ENCODE measurements at places on chromosomes 2 and 18. TPM values are rescaled to one million over a fixed set of nuclear protein-coding genes. Genes with fewer than 3 reads are reported as not detected.

Gene FBXO36
- total RNA-seq: 3.8 TPM

Gene SLC4A5
- total RNA-seq: 0.14 TPM

Gene POTEI
- total RNA-seq: under 0.01 TPM

Gene GYPC
- total RNA-seq: 125 TPM

Gene SLC9A4
- under 0.01 TPM for total RNA-seq

Gene CASP10
- total RNA-seq: 6.4 TPM

Gene FOXD4L1
- total RNA-seq: 0.09 TPM

Gene ZBTB7C
- total RNA-seq: under 0.01 TPM

Gene TEX44
- total RNA-seq: not detected

Gene EPHA4
- 26.7 TPM for total RNA-seq

Gene LOXL3
- total RNA-seq: 57.5 TPM

Gene DTNA
- 11.7 TPM for total RNA-seq

Gene VAMP5
- 32.8 TPM for total RNA-seq

Gene DSC2
- total RNA-seq: not detected

Gene HOXD13
- 0.09 TPM for total RNA-seq

Gene NIFK
- total RNA-seq: 38.5 TPM

Gene GALNT5
- total RNA-seq: 26.9 TPM

Gene HOXD3
- 0.14 TPM for total RNA-seq

Gene SCG2
- total RNA-seq: 3.3 TPM

Gene GTF3C2
- 21.4 TPM for total RNA-seq

Gene ASXL2
- total RNA-seq: 4.3 TPM

Gene NR4A2
- 0.09 TPM for total RNA-seq

Gene C2orf66
- not detected for total RNA-seq

Gene GULP1
- total RNA-seq: 70.3 TPM

Gene FBXO41
- total RNA-seq: 1.6 TPM

Gene PLA2R1
- total RNA-seq: 10.0 TPM

Gene STARD6
- total RNA-seq: not detected

Gene XIRP2
- not detected for total RNA-seq

Gene ATP6V1C2
- under 0.01 TPM for total RNA-seq

Gene GKN2
- not detected for total RNA-seq

Gene AUP1
- 62.7 TPM for total RNA-seq

Gene ERFE
- 7.3 TPM for total RNA-seq

Gene CCDC121
- total RNA-seq: 1.3 TPM

Gene INPP5D
- total RNA-seq: 0.46 TPM

All from smooth muscle cell of bladder (primary cell).